ENCODE measurements at places on chromosomes 11 and 22.

DNA sequence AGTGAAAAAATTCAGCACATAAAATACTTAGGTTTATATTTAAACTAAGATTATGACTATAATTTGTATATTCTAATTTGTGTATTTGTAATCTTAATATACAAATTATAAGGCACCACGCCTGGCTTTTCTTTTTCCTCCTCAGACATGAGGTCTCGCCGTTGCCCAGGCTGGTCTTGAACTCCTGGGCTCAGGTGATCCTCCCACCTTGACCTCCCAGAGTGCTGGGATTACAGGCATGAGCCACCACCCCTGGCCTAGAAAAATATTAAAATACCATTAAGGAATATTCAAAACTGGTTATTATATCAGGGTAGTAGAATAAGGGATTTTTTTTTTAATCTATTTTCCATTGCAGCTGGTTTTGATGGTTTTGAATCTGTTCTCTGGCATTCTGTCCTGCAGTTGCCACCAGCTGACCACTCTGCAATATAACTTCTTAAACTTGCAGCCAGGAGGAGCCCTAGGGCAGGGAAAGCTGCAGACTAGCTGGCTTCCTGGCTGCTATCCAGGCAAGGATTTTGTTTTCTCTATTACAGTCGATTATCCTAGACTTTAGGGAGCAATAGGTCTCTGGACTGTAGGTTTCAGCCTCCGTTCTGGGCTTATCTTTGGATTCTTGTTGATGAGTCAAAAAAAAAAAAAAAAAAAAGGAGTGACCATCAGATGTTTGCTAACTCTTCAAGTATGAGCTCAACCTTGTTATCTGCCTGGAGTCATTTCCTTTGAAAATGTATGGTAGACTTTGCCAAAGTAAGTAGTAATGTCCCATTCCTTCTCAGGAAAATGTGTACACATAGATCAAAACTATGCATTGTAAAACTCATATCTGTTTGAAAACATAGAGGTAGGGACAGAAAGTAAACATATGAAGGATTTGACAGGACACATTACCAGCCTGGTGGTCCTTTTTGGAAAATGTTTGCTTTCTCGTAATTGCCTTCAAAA lies 13.2 kb downstream of the POLA2 start:
- DNase-seq, result peak; percentile 31

DNA sequence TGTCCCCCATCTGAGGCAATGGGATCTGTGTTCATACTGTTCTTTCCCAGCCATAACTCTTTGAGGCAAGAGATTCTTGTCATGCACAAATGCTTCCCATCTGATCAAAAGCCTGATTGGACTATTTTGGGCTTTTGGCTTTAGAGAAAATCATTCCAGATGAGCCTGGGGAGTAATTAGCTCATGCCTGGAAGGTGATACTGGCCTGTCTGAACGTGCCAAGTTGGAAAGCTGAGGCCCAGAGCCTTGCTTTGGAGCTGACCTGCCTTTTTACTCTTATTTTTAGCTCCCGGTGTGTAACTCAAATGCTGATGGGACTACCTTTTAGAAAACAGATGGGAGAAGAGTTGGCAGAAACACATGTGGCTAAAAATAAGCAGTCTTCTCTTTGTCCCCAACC lies 105.0 kb downstream of the DBX1 start:
- DNase-seq, result no peak

GRCh38 chr22:29031227-29032011 lies 30.2 kb downstream of the C22orf31 start:
- DNase-seq, result no peak

DNA sequence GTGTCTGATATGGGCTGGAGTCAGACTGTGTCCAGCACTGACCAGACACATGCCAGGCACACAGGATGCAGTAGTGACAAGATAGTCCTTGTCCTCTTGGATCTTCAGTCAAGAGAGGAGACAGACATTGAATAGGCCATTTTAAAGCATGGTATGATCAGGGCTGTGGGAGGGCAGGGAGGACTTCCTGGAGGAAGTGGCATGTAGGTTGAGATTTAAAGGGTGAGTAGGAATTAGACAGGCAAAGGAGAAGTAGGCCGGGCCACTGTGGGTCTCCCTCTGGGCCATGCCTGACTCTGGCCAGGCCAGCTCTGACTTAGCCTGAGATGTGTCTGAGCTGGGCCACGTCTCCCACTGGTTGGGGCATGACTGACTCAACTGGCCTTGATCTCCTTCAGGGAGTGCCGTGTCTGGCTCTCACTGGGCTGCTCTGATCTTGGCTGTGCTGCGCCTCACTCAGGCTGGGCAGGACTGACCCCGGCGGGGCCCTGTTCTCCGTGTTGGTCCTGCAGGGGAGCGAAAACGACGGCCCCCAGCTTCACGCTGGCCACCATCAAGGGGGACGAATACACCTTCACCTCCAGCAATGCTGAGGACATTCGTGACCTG lies 71.2 kb downstream of the MYO7A start:
- no peak for DNase-seq

Data from stimulated activated CD4-positive, alpha-beta T cell treated with anti-CD3 and anti-CD28 coated beads, Interleukin-4, amount 100 ng/mL, for 1 hour (primary cell).